GM13976 (cell line): ENCODE measurements at places on chromosomes 7 and 10.

- DNase-seq: no peak
Measured at GRCh38 chr10:75633568-75633967, 202.1 kb downstream of the LRMDA start.

DNA sequence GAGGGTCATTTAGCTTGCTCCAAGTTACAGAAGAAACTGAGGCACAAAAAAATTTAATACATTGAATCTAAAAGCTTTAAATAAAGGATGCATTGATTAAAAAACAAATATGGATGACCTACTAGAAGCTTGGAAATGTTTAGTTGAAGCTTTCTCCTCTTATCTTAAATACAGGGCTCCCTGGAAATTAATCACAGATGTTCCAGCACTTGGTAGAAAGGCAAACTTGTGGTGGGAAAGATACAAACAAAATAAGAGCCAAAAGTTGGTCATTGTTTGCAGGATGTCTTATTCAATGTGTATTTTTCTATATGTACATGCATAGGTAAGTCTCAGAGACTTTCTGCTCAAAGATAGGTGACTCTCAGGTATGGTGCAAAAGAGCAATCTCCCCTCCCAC is 40.7 kb upstream of the LYZL1 start:
- no peak for DNase-seq

GRCh38 chr7:148650232-148650858 is 48.4 kb upstream of the CUL1 start:
- DNase-seq: no peak

GRCh38 chr10:110488940-110489339 is 8.8 kb upstream of the DUSP5 start:
- no peak for DNase-seq

GRCh38 chr7:121994625-121995410 is 121.9 kb downstream of the PTPRZ1 start:
- peak; percentile 68 for DNase-seq
